ENCODE measurements at places on chromosomes 16 and 17. TPM values are rescaled to one million over a fixed set of nuclear protein-coding genes. Genes with fewer than 3 reads are reported as not detected.
A peak's percentile ranks its signal among the peaks of the same experiment; 100 is the strongest.

- H3K27ac ChIP-seq: peak overlapping the region; percentile 34
- no peaks in the 10 kb centered on the region for H3K27me3 ChIP-seq
- DNase-seq: no peak
These were observed 109.8 kb downstream of the ZFHX3 start for GRCh38 chr16:72937916-72938794.

Gene NPW
- polyA plus RNA-seq: 0.62 TPM

DNA sequence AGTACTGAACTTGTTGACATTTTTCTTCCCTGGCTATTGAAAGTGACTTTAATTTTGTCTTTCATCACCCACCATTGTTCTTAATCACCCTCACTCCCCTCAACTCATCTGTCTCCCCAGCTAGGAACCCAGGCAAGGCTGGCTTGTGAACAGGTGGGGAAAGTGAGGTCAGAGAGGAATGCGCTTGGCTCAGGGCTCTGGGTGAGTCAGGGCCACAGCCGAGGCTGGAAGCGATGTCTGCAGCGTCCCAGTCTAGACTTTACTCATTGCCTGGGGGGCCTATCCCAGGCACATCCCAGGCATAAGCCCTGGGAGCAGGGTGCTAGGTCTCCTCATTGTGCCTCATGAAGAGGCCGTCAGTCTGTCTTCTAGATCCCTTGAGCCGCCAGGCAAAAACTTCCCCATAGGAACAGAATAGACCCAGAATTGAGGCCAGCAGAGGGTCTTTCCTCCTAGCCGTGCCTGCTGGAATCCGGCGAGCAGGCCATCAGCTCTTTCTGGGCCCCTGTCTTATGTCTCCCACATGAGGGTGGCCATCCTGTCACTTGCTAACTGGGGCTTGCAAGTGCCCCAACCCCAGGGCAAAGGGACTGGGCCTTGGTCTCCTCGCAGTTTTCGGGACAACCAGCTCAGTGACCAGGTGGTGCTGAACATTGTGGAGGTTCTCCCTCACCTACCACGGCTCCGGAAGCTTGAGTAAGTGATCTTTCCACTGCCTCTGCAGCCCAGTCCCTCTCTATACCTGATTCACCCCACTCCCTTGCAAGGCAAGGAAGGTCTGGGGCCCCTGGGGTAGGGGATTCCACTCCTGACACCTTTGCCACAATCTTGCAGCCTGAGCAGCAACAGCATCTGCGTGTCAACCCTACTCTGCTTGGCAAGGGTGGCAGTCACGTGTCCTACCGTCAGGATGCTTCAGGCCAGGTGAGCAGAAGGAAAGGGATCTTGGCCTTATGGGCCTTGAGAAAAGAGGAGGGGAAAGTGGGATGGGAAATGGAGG, 40.1 kb downstream of the NLRC5 start:
- H3K27ac ChIP-seq: no peak overlapping the region
- DNase-seq: no peak
- no peaks in the 10 kb centered on the region for H3K36me3 ChIP-seq
- H3K4me3 ChIP-seq: no peak overlapping the region

GRCh38 chr17:57459286-57459915, 203.1 kb downstream of the MSI2 start:
- peaks cover 24% of the 10 kb centered on the region for H3K4me1 ChIP-seq
- H3K4me3 ChIP-seq: no peak overlapping the region
- H3K27ac ChIP-seq: peak overlapping the region; percentile 23

Gene TNFRSF13B
- not detected for polyA plus RNA-seq

- H3K4me1 ChIP-seq: no peaks in the 10 kb centered on the region
- H3K4me3 ChIP-seq: no peak overlapping the region
- no peak overlapping the region for H3K27ac ChIP-seq
- no peaks in the 10 kb centered on the region for H3K36me3 ChIP-seq
- H3K27me3 ChIP-seq: no peaks in the 10 kb centered on the region
These were observed 34.0 kb downstream of the TMEM132E start for GRCh38 chr17:34613064-34614019.

- H3K27ac ChIP-seq: peak overlapping the region; percentile 63
- peak overlapping the region; percentile 94 for H3K4me3 ChIP-seq
- no peak for DNase-seq
- peaks cover 26% of the 10 kb centered on the region for H3K36me3 ChIP-seq
- no peaks in the 10 kb centered on the region for H3K27me3 ChIP-seq
These were observed 428 bp downstream of the TUFM start for GRCh38 chr16:28845761-28846079.

Gene MT3
- 0.43 TPM for polyA plus RNA-seq

Gene MCRIP2
- polyA plus RNA-seq: 36.9 TPM

Gene SCGB1C2
- not detected for polyA plus RNA-seq

DNA sequence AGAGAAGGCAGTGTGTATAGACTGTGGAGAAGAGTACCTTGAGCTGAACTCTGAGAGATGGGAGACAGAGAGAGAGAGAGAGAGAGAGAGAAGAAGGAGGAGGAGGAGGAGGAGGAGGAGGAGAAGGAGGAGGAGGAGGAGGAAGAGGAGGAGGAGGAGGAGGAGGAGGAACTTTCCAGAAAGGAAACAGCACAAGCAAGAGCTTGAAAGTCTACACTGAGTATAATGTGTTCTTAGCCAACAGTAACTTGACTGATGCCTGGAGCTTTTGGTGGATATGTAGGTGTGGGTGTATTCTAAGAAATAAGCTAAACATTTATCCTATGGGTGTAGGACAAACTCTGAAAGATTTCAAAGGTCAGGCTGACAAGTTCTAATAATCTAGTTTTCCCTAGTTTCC, 116.4 kb downstream of the SNX11 start:
- peaks cover 84% of the 10 kb centered on the region for H3K27me3 ChIP-seq
- no peaks in the 10 kb centered on the region for H3K36me3 ChIP-seq
- H3K27ac ChIP-seq: no peak overlapping the region
- H3K4me1 ChIP-seq: no peaks in the 10 kb centered on the region

GRCh38 chr17:73365906-73366623, 54.3 kb upstream of the CDC42EP4 start:
- peaks cover 15% of the 10 kb centered on the region for H3K4me1 ChIP-seq
- H3K36me3 ChIP-seq: no peaks in the 10 kb centered on the region
- DNase-seq: no peak
- no peak overlapping the region for H3K27ac ChIP-seq

Gene ZNF469
- polyA plus RNA-seq: 0.24 TPM

Gene VAC14
- polyA plus RNA-seq: 30.9 TPM

GRCh38 chr16:760065-760464, 469 bp upstream of the MSLN start:
- H3K27ac ChIP-seq: no peak overlapping the region
- DNase-seq: no peak
- H3K4me1 ChIP-seq: no peaks in the 10 kb centered on the region
- H3K27me3 ChIP-seq: no peaks in the 10 kb centered on the region
- H3K4me3 ChIP-seq: no peak overlapping the region

DNA sequence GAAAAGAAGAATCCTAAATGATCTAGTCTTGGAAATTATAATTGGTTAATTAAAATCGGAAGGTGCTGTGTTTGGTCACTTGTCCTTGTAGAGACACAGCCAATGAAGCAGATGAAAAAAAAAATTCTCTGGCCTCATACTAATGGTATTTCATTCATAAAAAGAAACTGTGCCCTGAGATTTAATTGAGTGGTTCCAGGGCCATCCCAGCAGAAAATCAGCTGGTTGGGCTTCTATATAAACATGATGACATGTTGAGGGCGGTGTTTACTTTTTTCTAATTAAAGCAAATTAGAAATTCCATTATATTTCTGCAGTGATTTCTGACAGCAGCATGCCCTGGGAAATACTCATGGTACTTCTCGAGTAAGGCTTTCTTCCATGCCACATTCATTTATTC, 191.9 kb upstream of the KCNJ16 start:
- H3K27ac ChIP-seq: no peak overlapping the region
- no peaks in the 10 kb centered on the region for H3K4me1 ChIP-seq
- no peaks in the 10 kb centered on the region for H3K36me3 ChIP-seq
- H3K27me3 ChIP-seq: no peaks in the 10 kb centered on the region

GRCh38 chr17:17384961-17385360, 81.8 kb downstream of the NT5M start:
- peak overlapping the region; percentile 83 for H3K27ac ChIP-seq
- H3K27me3 ChIP-seq: peaks cover 11% of the 10 kb centered on the region
- H3K4me3 ChIP-seq: no peak overlapping the region
- no peaks in the 10 kb centered on the region for H3K36me3 ChIP-seq

GRCh38 chr16:51666821-51667220, 515.8 kb upstream of the SALL1 start:
- H3K4me1 ChIP-seq: no peaks in the 10 kb centered on the region
- H3K27ac ChIP-seq: no peak overlapping the region
- no peaks in the 10 kb centered on the region for H3K27me3 ChIP-seq
- no peak overlapping the region for H3K4me3 ChIP-seq

GRCh38 chr16:11233727-11234376, 22.2 kb downstream of the SOCS1 start:
- no peak overlapping the region for H3K27ac ChIP-seq
- no peak overlapping the region for H3K4me3 ChIP-seq
- no peaks in the 10 kb centered on the region for H3K27me3 ChIP-seq

All from SK-N-SH (cell line).